ENCODE measurements at places on chromosomes 1 and 21. TPM values are rescaled to one million over a fixed set of nuclear protein-coding genes. Genes with fewer than 3 reads are reported as not detected.

GRCh38 chr1:11174261-11174942, 14.8 kb upstream of the ANGPTL7 start:
- H3K27me3 ChIP-seq: peaks cover 1% of the 10 kb centered on the region
- no peak overlapping the region for H3K4me3 ChIP-seq
- H3K36me3 ChIP-seq: peaks cover 24% of the 10 kb centered on the region
- H3K4me1 ChIP-seq: peaks cover 57% of the 10 kb centered on the region
- H3K27ac ChIP-seq: no peak overlapping the region
- no peak for DNase-seq

GRCh38 chr1:245469734-245470133, 314.9 kb downstream of the KIF26B start:
- DNase-seq: no peak
- no peaks in the 10 kb centered on the region for H3K27me3 ChIP-seq
- no peaks in the 10 kb centered on the region for H3K36me3 ChIP-seq
- no peak overlapping the region for H3K4me3 ChIP-seq
- no peak overlapping the region for H3K27ac ChIP-seq

DNA sequence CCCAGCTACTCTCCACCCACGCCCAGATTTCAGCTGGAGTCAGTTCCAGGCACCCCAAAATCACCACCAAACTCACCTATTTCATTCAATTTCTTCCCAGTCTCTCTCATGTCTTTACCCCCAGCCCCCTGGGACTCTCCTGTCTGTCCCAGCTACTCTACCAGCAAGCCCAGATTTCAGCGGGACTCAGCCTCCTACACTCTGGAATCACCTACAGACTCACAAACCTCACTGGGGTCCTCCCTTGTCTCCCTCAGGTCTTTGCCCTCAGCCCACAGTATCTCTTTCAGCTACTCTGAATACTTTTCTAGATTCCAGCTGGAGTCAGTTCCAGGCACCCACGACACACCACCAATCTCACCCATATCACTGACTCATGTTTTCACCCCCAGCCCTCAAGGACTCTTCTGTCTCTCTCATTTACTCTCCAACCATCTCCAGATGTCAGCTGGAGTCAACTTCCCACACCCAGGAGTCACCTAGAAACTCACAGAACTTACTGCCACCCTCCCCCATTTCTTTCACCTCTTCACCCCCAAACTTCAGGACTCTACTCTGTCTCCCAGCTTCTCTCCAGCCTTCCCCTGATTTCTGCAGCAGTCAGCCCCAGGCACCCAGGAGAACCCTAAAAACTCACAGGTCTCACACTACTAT, 1529.3 kb upstream of the TPTE start:
- H3K4me3 ChIP-seq: no peak overlapping the region
- peaks cover 49% of the 10 kb centered on the region for H3K36me3 ChIP-seq
- no peak for DNase-seq
- no peaks in the 10 kb centered on the region for H3K27me3 ChIP-seq
- no peak overlapping the region for H3K27ac ChIP-seq
- H3K4me1 ChIP-seq: no peaks in the 10 kb centered on the region

GRCh38 chr21:41752231-41752681, 14.6 kb downstream of the RIPK4 start:
- H3K4me3 ChIP-seq: no peak overlapping the region
- peaks cover 36% of the 10 kb centered on the region for H3K4me1 ChIP-seq
- peaks cover 6% of the 10 kb centered on the region for H3K27me3 ChIP-seq
- peak overlapping the region; percentile 27 for H3K27ac ChIP-seq
- DNase-seq: peak; percentile 63
- H3K36me3 ChIP-seq: no peaks in the 10 kb centered on the region

DNA sequence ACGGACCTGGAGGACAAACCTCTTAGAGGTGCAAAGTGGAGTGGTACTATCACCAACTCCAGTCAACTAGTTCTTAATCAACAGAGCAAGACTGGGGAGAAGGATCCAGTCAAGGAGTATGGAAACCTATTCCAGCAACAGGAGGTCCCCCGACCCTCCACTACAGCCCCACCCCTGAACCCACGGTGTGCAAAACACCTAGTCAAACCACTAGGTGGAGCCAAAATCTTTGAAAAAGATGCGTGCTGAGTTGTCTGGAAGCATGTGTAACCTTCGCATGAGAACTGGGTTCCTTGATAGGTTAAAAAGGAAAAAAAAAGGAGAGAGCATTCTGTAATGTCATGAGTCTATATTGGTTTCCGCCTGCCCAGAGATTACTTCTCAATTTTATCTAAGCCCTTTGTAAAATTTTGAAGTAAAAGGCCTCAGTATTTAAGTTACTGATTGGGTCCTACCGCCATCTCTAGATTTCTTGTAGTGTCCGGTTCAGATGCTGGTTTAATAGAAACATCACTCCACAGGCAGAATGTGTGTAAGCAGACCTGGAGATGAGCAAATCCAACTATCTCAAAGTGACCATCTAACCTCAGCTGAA, 81.9 kb upstream of the HAO2 start:
- no peaks in the 10 kb centered on the region for H3K36me3 ChIP-seq
- DNase-seq: peak; percentile 16
- peaks cover 26% of the 10 kb centered on the region for H3K4me1 ChIP-seq
- H3K27me3 ChIP-seq: peaks cover 2% of the 10 kb centered on the region
- no peak overlapping the region for H3K4me3 ChIP-seq

Gene CALML6
- total RNA-seq: 0.65 TPM

GRCh38 chr1:175132436-175132835, 60.1 kb downstream of the KIAA0040 start:
- H3K4me1 ChIP-seq: peaks cover 39% of the 10 kb centered on the region
- H3K27ac ChIP-seq: peak overlapping the region; percentile 27
- H3K36me3 ChIP-seq: no peaks in the 10 kb centered on the region
- H3K27me3 ChIP-seq: peaks cover 4% of the 10 kb centered on the region
- peak overlapping the region; percentile 47 for H3K4me3 ChIP-seq

- DNase-seq: no peak
- peaks cover 29% of the 10 kb centered on the region for H3K4me1 ChIP-seq
- H3K27me3 ChIP-seq: peaks cover 13% of the 10 kb centered on the region
- H3K27ac ChIP-seq: peak within 1 kb of the TSS; percentile 10
Observed at GRCh38 chr1:31764312-31765040, at the start of gene ADGRB2. ADGRB2 (minus strand) TSS chr1:31764340; CDS start chr1:31757221, 7,119 bp downstream.

GRCh38 chr1:233607252-233608119, 6.4 kb upstream of the KCNK1 start:
- no peak overlapping the region for H3K27ac ChIP-seq
- DNase-seq: no peak
- no peaks in the 10 kb centered on the region for H3K36me3 ChIP-seq
- H3K4me1 ChIP-seq: no peaks in the 10 kb centered on the region

Gene ANGPTL1
- not detected for total RNA-seq

Gene MYOC
- total RNA-seq: not detected

DNA sequence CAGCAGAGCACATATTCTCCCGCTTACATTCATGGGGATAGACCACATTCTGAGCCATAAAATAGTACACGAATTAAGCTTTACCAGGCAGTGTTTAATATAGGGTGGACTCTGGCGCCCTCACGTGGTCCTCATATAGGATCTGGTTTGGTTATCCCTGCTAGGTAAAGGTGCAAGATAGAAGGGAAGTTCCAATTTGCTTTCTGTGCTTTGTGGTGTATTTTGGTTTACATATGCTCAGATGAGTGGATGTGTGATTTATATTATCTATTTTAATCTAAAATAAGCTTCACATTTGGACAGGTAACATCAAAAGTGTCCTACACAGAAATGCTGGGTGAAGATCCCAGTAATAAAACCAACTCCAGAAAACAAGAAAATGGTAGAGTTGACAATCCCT, 3.6 kb downstream of the CR1 start:
- no peak overlapping the region for H3K4me3 ChIP-seq
- no peak overlapping the region for H3K27ac ChIP-seq
- H3K36me3 ChIP-seq: no peaks in the 10 kb centered on the region
- H3K4me1 ChIP-seq: peaks cover 6% of the 10 kb centered on the region

Gene ACTN2
- not detected for total RNA-seq

Gene ARMH1
- 0.73 TPM for total RNA-seq

- no peak for DNase-seq
- H3K4me1 ChIP-seq: peaks cover 11% of the 10 kb centered on the region
- H3K4me3 ChIP-seq: no peak overlapping the region
- peaks cover 14% of the 10 kb centered on the region for H3K27me3 ChIP-seq
- H3K36me3 ChIP-seq: no peaks in the 10 kb centered on the region
Observed at GRCh38 chr1:67479146-67479891, 49.1 kb upstream of the SERBP1 start.

Gene GPX7
- total RNA-seq: 18.3 TPM

- peak overlapping the region; percentile 81 for H3K27ac ChIP-seq
- H3K27me3 ChIP-seq: peaks cover 4% of the 10 kb centered on the region
- H3K4me1 ChIP-seq: peaks cover 52% of the 10 kb centered on the region
- 0 out of 2 replicates have a peak, but pooled peaks cover 4% of the 10 kb centered on the region for H3K36me3 ChIP-seq
Observed at GRCh38 chr1:177975588-177976495, 6.0 kb upstream of the SEC16B start.

Gene FAM72B
- total RNA-seq: 2.5 TPM

- no peak overlapping the region for H3K4me3 ChIP-seq
- no peaks in the 10 kb centered on the region for H3K36me3 ChIP-seq
- no peak for DNase-seq
- H3K27me3 ChIP-seq: no peaks in the 10 kb centered on the region
- H3K27ac ChIP-seq: no peak overlapping the region
Observed at GRCh38 chr1:232221802-232222499, 408.0 kb downstream of the SIPA1L2 start.

DNA sequence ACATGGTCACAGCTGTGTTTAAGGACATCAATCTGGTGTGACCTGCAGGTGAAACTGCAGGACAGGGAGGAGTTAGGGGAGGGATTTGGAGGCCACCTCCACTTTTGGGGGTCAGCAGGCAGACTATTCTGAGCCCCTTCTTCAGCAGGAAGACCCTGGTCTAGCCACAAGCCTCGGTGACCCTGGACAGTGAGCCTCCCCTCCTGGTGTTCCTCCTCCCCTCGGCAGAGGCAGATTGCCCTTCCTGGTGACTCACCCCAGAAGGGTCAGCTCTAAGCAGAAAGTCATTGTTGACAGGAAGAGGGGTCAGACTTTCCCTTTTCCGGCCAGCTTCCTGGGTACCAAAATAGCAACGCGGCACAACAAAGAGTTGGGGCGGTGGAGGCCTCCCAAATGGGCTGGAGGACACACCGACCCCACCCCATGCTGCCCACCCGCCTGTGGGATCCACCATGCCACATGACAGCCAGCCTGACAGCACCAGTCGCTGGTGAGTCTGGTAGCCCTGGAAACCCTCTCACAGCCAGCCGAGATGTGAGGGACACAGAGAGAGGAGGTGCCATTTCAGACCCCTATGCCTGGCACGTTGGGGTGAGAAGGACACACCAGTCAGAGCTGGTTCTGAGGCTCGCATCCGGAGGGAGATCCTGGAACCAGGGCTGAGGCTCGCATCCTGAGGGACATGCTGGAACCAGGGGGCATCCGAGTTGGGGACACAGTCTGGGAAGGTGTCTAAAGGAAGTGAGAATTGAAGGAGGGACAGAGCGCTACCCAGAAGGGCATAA, 14.7 kb upstream of the CSF1 start:
- peak; percentile 47 for DNase-seq
- H3K27ac ChIP-seq: peak overlapping the region; percentile 72
- peaks cover 2% of the 10 kb centered on the region for H3K27me3 ChIP-seq

Gene GPA33
- total RNA-seq: not detected

DNA sequence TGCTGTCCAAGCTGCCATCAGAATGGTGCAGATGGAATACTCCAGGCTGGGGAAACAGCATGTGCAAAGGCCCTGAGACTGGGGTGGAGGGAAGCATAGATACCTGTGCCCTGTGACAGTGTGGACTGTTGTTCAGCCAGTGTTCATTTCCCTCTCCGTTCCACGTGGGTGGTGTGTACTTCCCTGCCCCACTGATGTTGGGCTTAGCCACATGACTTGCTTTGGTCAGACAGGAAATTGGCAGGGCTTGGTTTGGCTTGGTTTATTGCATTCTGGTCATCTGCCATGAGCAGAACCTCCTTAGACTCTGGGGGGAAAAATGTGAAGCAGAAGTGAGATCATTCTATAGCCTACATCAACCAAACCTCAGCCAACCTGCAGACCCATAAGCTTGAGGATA, 102.4 kb upstream of the IGSF21 start:
- DNase-seq: no peak
- H3K36me3 ChIP-seq: peaks cover 6% of the 10 kb centered on the region
- H3K4me1 ChIP-seq: no peaks in the 10 kb centered on the region
- H3K4me3 ChIP-seq: no peak overlapping the region

GRCh38 chr1:46368791-46369190, 25.3 kb upstream of the FAAH start:
- no peak for DNase-seq
- H3K4me3 ChIP-seq: no peak overlapping the region

Gene SESN2
- total RNA-seq: 19.5 TPM

Gene LIPI
- total RNA-seq: not detected

GRCh38 chr1:189939967-189940366, 537.7 kb downstream of the BRINP3 start:
- H3K4me3 ChIP-seq: no peak overlapping the region
- no peaks in the 10 kb centered on the region for H3K4me1 ChIP-seq
- DNase-seq: no peak
- no peak overlapping the region for H3K27ac ChIP-seq
- no peaks in the 10 kb centered on the region for H3K27me3 ChIP-seq

DNA sequence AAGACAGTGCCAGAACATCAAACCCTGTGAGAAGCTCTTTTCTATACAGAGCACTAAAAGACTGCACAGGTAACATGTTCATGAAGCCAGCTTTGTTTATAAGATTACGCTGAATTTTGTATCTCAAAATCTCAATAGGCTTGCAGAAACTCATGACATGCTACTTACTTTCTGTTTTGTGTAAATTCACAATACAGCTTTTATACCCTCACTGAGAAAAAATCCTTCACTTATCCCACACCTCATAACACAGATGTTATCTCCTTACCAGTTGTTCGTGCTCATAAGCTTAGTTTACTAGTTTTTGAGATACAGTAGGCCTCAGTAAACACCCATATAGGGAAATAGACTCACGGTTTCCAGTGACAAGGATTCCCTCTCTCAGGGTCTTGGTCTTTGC, 24.1 kb upstream of the GBP2 start:
- DNase-seq: no peak
- H3K4me3 ChIP-seq: no peak overlapping the region
- H3K4me1 ChIP-seq: no peaks in the 10 kb centered on the region
- no peaks in the 10 kb centered on the region for H3K36me3 ChIP-seq

DNA sequence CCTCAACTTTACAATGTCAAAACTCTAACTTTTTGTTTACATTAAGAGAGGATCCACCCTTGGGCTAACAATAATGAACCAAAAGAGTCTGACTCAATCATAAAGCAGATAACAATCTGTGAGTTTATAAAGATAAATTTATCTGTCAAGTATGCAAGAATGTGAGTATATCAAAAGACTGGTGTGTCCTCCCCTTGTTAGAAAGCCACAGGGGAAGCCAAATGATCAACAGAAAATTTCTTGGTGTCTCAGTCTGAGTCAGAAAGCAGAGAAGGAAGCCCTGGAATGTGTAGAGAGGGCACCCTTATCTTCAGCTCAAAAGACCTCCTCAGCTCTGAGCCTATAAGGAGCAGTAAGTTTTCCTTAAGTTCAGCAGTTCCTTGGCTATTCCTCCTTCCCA, 13.9 kb upstream of the PDIK1L start:
- H3K4me3 ChIP-seq: peak overlapping the region; percentile 6
- DNase-seq: peak; percentile 81
- H3K27me3 ChIP-seq: peaks cover 21% of the 10 kb centered on the region
- H3K4me1 ChIP-seq: peaks cover 41% of the 10 kb centered on the region
- H3K27ac ChIP-seq: no peak overlapping the region
- H3K36me3 ChIP-seq: no peaks in the 10 kb centered on the region

- H3K4me1 ChIP-seq: peaks cover 40% of the 10 kb centered on the region
- peaks cover 52% of the 10 kb centered on the region for H3K36me3 ChIP-seq
- no peak for DNase-seq
- no peak overlapping the region for H3K27ac ChIP-seq
- 0 out of 2 replicates have a peak, but pooled peaks cover 1% of the 10 kb centered on the region for H3K27me3 ChIP-seq
- no peak overlapping the region for H3K4me3 ChIP-seq
Observed at GRCh38 chr1:161127649-161128048, 4.8 kb downstream of the DEDD start.
